ENCODE measurements at places on chromosomes 1 and 21. TPM values are rescaled to one million over a fixed set of nuclear protein-coding genes. Genes with fewer than 3 reads are reported as not detected.

GRCh38 chr1:87790756-87791155 lies 462.1 kb downstream of the LMO4 start:
- no peak for DNase-seq

DNA sequence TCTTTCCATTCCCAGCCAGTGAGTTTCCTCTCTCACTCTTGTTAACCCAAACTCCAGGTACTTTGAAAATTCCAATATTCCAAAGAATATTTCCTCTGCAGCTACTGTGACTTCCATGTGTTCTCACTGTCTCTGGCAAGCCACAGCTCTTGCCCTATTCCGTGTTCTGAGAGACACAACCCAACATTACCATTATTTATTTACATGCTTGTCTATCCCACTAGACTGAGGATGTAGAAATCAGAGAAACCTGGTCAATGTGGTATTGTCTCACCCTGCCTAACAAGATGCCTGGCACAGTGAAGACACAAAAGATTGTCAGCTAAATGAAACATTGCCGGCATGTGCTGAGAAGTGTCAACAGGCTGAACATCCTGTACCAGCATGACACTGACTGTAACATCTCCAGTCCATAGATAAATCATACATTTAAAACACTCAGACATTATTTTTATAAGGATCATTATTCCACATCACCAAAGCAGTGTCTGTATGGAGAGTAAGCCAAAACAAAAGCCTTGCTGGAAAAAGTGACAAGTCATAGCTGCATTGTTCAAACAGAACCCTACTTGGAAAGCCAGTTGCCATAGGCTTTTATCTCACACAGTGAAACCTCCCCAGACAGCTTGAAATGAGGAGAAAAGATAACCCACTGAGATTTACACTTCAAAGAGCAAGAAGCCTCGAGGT lies 72.3 kb downstream of the SIPA1L2 start:
- no peak for DNase-seq

GRCh38 chr1:177914603-177915002 lies 55.3 kb downstream of the SEC16B start:
- DNase-seq = no peak

LCE2C gene
- not detected for total RNA-seq

- DNase-seq = no peak
Measured at GRCh38 chr1:115832651-115833050, 8.3 kb downstream of the NHLH2 start.

IGSF5 gene
- total RNA-seq = 0.87 TPM

CHI3L1 gene
- 0.86 TPM for total RNA-seq

DNA sequence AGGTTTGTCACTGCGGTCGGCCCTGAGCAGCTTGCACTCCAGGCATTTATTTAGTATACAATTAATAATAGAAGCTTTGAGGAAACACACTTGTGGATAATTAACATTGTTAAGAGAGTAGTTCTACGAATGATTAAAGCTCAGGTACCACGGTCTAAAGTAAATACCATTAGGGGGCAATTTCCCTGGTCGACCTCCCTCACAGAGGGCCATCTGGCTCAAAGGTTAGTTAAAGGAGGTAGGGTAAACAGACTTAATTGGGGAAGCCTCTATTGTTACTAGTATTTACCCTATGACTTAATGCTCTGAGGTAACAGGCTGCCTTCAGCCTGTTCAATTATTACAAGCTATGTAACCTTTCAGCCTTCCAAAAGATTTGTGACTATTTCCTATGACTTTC lies 122.3 kb upstream of the SLC44A3 start:
- no peak for DNase-seq

GRCh38 chr21:31693222-31693621 lies 33.7 kb downstream of the SOD1 start:
- no peak for DNase-seq

GRCh38 chr1:36203554-36204346 lies 20.5 kb upstream of the THRAP3 start:
- peak; percentile 52 for DNase-seq

GRCh38 chr1:234270581-234271242 lies 102.5 kb upstream of the COA6 start:
- no peak for DNase-seq

CACNA1E gene
- not detected for total RNA-seq

- DNase-seq = no peak
Measured at GRCh38 chr1:214506972-214507431, 44.4 kb downstream of the PTPN14 start.

GRCh38 chr1:171081314-171081753 lies 9.4 kb upstream of the FMO3 start:
- peak; percentile 12 for DNase-seq

SAMD13 gene
- total RNA-seq = 0.94 TPM

DNA sequence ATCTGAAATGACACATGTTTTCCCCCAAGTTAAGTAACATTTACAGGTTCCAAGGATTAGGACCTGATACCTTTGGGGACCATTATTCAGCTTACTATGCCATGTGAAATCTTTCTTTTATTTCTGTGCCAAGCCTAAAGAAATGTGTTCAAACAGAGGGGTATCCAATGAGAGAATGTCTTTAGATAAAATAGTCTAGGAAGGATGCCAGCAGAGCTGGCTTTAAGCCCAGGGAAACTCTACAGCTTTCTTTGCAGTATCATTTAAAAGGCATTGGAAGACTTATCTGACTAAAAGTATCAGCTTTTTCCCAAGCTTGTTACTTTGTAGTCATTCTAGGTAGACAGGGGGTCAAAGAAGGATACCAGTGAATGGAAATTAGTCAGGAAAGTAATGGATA lies 860.4 kb downstream of the PLA2G4A start:
- no peak for DNase-seq

GRCh38 chr1:209567698-209568175 lies 15.8 kb upstream of the CAMK1G start:
- no peak for DNase-seq

GRCh38 chr1:35588197-35588910 lies 15.2 kb downstream of the TFAP2E start:
- no peak for DNase-seq
